MV-4-11 (cell line): ENCODE measurements at places on chromosomes 3 and 15.

DNA sequence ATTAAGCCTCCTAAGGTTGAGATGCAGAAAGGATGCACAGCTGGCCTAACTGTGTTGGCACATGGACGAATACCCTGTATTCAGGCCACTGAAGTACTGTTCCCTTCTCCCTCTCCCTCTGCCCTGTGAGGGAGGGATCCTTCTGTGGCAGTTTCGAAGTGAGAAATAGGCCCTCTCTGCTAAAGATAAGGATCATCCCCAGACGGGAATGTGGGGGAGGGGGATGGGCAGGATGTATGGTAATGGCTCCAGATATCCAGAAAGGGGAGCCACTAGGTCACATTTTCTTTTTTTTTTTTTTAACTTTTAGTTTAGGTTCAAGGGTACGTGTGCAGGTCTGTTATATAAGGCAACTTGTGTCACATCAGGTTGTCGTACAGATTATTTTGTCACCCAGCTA is 463.1 kb downstream of the TBL1XR1 start:
- DNase-seq, result no peak

DNA sequence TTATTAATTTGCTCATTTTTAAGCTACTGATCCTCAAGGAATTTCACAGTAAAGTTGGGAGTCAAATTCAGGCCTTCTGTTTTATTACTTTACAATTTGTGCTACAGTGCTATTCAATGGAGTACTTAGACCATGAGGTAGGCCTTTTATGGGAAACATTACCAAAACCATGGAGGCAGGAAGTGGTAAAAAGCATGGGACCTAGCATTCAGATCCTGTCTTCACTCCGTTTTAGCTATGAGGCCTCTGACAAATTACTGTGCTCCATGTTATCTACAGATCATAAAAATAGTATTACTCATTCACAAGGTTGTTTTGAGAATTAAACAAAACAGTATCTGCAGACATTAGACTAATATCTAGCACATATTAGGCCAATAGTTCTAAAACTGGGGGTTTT is 140.6 kb upstream of the SLITRK3 start:
- no peak for DNase-seq

GRCh38 chr3:102207151-102207571 is 227.7 kb upstream of the ZPLD1 start:
- DNase-seq, result no peak

GRCh38 chr15:67033012-67033411 is 32.4 kb upstream of the SMAD3 start:
- DNase-seq, result no peak

DNA sequence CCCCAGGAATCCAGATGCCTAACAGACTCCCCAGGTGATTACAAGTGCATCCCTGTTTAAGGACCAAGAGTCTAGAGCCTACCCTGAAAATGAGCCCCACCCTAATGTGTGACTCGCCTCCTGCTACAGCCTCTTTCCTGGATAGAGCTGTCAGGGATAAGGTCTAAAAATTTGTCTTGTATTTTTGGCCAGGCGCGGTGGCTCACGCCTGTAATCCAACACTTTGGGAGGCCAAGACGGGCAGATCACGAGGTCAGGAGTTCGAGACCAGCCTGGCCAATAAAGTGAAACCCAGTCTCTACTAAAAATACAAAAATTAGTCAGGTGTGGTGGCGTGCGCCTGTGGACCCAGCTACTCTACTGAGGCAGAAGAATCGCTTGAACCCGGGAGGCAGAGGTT is 11.2 kb downstream of the TMC3 start:
- DNase-seq, result no peak

- no peak for DNase-seq
Observed at GRCh38 chr3:2807514-2807913, 302.7 kb downstream of the IL5RA start.

DNA sequence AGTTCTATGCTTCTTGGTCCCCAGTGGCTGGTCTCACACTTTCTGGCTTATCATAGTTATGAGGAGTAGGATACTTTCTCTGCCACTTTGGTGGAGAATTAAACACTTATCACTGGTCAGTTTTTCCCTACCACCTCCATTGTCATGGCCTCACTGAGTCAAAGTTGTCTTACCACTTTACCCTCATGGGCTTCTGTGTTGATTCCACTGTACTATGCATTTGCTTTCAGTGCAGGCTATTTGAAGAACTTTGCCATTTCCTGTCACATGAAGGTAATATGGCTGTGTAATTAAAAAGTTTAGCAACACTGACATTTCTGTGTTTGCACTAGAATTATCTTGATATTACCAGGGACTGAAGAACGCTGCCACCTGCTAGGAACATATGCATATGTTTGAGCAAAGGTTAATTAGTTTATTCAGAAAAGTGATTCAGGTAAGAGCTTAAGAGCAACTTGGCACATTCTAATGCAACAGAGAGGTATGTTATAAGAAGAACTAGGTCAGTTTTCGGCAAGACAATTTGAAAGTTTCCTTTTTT is 377.3 kb downstream of the PDCD6IP start:
- DNase-seq, result no peak
